SK-N-SH treated with all-trans-retinoic acid at 6 μM for 48 hours (cell line): ENCODE measurements at places on chromosomes 3 and 15.

- no peak for ATAC-seq
Measured at GRCh38 chr3:131957980-131958379, 76.8 kb downstream of the CPNE4 start.

DNA sequence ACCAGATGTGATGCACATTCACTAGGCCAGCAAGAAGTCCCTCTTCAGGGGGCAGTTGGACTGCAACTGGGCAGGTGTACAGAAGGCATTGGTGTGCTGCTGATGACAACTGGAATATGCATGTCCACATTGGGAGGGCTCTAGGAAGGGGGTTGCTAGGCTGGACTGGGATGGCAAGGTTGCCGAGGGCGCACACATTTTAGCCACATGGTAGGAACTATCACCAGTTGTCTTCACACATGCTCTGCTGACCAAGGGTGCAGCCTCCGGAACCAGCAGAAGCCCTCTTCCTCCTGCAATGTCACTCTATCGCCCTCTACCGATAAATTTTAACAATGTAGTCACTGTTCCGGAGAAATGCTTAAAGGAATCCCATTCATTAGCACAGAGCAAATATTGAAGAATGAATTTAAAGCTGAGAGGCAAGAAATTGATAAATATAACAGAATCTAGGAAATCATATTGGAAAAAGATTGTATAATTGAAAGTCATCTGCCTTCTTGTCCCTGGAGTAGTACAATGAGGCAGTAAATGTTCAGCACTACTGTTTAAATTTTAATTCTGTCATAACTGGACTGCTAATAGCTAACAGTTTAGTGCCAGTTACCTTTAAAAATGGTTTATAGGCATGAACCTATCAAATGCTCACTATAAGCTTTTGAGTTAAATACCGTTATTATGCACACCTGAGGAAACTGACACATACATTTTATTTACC, 22.6 kb upstream of the LYSMD4 start:
- ATAC-seq, result peak; percentile 99

DNA sequence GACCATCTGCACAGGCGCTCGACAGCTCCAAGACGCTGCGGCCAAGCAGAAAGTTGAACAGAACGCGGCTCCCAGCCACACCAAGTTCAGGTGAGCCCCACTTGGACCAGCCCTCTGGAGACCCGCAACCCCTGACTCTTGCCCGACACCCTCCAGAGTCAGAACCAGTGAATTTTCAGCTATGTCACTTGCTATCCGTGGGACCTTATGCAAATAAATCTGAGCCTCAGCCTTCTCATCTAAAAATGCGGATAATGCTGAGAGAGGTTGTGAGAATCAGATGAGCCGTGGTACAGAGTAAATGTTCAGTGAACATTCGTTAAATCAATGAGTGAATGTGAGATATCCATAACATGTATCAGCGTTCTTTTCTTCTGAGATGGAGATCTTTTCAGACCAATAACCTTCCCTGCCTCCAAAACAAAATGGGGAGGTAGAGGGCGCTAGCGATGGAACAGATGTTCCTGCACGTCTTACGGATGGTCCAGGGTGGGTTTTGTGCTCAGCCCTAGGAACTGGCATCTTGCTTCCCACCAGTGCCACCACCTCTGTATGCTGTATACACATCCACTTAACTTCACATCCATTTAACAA, 524 bp downstream of the MRPS11 start:
- ATAC-seq, result peak; percentile 14; the same call in 2 of the 3 replicates

DNA sequence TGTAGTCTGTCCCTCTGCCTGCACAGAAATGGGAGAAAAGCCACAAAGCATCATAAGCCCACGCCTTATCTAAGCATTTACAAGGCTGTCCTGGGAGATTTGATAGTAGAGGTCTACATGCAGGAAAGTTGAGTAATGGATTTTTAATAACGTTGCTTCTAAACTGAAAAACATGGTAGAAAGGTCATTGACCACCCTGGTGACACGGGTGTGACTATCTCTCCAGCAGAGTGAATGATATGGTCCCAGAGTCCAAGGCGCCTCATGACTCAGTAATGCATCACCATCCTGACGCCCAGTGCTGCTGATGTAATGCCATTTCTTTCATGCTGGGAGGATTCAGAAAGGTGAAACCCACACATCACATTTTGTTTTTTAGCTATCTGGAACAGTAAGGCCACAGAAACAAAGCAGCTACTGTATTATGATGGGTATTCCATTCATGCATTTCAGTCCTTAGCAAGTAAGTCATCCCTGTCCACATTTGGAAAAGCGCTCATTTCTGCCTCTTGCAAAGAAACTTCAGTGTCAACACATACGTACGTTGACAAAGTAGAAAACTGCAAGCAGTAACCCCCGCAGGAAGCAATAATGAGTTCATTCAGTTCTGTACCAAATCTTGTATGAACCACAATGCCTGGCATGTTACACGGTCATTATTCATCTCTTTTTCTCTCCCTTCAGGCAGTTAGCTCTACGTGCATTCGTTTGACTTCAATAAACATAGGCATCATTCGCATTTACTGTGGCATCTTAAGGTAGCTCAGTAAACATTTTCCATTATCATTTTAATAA, 483.5 kb downstream of the GABRG3 start:
- no peak for ATAC-seq

DNA sequence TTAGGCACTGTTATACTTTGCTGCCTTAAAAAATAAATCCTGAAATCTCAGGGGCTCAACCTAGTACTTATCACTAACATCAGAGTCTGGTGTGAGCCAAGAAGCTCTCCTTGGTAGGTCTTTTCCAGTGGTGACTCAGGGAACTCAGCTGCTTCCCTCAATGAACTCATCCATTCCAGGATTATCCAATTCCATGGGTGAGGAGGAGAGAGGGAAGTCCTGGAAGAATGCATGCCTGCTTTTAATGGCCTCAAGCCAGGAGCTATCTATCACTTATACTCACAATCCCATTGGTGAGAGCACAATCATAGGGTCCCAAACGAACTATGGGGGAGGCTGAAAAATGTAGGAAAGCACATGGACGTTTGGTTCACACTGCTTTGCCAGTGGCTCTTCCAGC, 113.6 kb downstream of the POLR2M start:
- no peak for ATAC-seq

GRCh38 chr15:72223278-72223677, 7.7 kb downstream of the PKM start:
- no peak for ATAC-seq
